Progenitor cell of endocrine pancreas (in vitro differentiated cells): ENCODE measurements at places on chromosomes 4 and X.

- peak; percentile 40 for DNase-seq
These were observed 80.7 kb upstream of the IGFBP7 start for GRCh38 chr4:57190601-57191481.

DNA sequence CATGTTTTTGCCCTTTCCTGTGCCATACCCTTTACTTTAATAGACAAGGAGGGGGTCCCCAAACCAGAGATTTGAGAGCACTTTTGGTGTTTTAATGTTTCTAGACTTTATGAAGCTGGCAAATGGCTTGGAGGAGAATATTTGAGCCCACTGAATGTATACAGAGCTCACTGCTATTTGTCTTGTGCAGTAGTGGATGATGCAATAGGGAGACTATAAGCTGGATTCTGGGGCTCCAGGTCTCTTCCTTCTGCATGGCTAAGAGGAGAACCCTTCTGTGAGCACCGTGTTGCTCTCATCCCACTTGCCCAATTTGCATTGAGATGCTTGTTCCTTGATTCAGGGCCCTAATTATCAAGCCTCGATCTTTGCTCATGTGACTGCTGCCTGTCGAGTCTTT is 8.9 kb upstream of the PUDP start:
- DNase-seq: no peak

DNA sequence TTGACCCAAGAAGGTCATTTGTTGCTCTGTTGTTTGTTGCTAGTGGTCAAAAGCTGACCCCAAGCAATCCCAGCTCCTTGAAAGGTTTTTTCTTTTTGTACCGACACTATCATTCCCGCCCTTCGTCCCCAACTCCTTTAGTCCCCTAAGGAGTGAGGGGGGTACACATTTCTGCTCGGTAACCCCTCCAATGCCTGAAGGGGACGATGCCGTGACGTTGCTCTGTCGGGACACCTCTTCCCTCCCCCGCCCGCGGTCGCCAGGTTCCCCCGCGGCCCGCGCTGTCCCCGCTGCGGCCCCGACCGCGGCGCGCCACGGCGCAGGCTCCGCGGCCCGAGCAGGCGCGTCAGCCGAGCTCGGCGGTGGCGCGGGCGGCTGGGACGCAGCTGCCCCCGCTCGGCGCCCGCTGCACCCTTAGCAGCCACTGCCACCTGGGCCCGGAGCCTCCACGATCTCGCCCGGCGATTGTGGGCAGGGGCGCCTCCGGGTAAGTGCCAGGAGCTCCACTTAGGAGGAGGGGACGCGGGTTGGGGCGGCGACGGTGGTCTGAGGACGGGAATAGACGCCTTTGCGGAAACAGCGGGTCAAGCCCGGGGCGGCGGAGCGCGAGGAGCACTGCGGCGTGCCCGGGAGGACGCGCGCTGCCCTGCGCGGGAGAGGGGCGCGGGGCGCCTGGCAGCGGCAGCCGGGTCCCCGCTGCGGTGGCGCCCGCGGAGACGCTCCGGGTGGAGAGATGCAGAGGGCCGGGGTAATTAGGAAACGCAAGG is at the start of gene GLRB:
GLRB (plus strand) TSS at position 340 of the 767 bp plus-strand sequence. CDS start 1,875 bp downstream, outside the sequence.
- peak; percentile 27 for DNase-seq

DNA sequence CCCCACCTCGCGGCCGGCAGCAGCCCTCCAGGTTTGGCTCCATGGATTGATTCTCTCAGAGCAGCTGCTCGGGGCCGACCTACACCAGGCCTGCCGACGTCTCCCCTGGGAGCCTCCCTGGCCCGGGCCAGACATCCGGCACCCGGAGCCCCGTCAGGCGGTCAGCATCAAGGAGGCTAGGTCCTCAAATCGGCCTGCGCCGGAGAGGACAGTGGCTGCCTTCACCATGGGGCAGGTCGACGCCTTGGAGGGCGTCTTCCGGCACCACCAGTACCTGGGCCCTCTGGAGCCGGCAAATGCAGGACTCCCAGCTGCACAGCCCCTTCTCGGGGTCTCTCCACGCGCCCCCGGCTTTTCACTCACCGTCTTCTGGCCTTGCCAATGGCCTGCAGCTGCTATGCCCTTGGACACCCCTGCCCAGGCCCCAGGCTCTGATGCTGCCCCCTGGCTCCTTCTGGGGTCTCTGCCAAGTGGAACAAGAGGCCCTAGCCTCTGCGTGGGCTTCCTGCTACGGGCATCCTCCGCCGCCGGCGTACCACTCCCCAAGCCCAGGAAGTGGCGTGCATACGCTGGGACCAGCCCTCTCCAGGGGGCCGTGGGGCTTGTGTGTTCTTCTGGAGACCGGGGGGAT is 341.8 kb downstream of the MAGEB5 start:
- DNase-seq: no peak

DNA sequence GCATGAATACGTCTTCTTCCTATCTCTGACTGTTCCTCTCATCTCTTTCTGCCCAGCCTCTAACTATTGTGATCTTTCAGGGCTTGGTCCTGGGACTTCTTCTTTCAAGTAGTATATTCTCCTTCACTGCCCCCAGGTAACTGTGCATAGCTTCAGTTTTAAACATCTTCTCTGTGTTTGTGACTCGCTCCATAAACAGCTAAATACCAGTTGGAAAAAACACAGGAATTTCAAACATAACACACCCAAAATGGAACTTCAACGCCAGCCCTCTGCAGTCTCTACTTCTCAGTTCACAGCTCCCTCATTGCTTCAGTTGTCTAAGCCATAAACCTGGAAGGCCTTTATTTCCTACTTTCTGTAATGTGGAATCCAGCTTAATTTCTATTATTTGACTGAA is 16.6 kb downstream of the TRIML2 start:
- no peak for DNase-seq

DNA sequence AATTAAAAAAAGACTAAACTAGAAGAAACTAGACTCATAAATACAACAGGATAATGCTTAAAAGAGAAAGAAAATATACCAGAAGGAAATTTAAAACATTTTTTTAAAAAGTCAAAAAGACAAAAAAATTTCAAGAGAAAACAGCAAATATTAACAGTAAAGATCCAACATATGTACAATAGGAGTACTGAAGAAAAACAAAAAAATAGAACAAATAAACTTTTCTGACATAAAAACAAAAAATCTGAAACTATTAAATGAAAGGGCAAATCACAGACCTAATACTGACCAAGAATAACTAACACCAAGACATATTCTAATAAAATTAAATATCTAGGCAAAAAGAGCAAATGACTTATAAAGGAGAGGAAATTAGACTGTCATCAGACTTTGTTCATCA is 11.5 kb downstream of the DNAJB14 start:
- DNase-seq: no peak

GRCh38 chr4:12658146-12658545 is 826.0 kb downstream of the RAB28 start:
- no peak for DNase-seq

- DNase-seq: no peak
These were observed 371.3 kb upstream of the INTU start for GRCh38 chr4:127261476-127261875.

GRCh38 chr4:8769645-8770517 is 101.8 kb downstream of the HMX1 start:
- no peak for DNase-seq

DNA sequence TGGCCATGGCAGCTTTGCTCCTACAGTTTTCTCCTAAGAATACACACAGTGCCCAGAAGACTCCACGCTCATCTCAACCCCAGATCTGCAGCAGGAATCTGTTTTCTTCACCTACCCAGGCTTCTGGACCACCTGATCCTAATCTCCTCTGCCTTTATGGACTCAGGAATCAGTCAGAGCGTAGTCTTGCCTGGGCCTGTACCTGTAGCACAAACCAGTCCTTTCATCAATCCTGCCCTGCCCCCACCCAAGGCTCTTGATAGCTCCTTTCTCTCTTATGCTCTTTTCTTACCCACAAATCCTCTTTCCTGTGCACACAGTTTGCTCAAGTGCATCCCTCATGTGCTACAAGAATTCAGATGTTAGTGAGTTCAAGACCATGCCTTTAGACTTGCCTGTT is 89.7 kb downstream of the ZNF718 start:
- DNase-seq: no peak

DNA sequence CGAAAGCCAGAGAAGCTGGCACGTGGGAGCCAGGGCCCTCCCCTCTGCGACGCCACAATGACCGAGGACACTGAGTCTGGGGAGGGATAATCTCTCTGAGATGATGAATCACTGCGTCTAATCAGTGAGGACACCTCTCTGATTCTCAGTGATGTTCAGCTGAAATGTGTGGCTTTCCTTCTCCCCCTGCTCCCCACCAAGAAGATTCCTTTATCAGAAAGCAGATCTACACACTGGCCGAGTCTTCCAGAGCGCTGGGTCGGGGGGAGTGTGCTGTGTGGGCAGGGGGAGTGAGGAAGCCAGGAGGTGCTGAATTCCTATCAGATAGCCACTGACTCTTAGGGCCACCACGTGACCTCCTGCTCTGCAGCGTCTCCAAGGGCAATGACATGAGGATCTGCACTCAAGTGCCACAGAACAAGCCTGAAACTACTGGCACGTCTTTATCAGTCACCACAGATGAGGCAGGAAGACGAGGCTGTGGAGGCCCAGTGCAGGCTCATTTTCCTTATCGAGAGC is 89.2 kb downstream of the GATB start:
- no peak for DNase-seq

DNA sequence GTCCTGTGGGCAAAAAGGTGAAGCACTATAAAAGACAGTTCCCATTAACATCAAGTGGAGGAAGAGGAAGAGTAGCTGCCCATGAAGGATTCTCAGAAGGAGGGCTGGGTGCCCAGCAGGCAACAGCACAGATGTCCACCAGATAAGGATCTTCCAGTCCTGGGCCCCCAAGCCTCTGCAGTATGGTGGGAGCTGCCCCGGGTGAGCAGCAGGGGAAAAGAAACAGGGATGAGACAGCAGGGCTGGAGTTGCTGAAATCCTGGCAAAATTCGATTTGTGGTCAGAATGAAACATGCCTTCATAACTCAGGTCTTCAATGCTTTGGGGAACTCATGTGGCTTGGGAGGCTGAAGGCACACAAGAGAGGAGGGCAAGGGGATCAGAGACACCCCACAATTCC is 94.6 kb downstream of the RASL11B start:
- no peak for DNase-seq

DNA sequence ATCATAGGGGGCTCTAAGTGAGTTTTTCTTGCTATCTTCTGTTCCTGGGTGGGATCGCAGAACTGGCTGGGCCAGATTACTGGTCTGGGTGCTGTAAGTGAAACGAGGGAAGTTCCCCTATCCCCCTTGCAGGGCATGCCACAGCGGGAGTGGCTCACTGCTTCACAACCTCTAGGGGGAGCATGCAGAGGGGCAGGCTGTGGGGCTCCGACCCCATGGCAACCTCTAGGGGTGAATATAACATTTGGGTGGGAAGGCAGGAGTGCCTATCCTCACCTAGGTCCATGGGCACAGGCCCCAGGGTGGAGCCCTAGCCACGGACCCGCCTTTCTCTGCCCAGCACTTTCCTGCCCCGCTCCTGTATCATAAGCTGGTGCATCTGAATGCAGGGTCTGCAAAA is 1.7 kb upstream of the RRAGB start:
- DNase-seq: no peak

DNA sequence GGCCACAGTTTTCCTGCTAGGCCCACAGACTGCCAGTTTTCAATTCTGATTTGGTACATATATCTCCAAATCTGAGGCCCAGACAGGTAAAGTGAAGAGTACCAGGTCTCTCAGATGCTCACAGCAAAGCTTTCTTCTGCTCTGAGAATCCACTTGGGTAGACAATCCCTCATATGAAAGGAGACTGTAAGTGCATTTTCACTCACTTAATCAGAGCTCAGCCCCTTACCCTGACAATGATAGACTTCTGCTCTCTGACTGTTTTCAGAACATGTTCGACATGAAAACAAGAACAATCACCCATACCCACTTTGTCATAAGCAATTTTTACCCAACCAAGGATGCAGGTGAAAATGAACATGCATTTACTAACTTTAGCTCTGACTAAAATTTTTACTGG is 7.1 kb downstream of the GPRIN3 start:
- no peak for DNase-seq

DNA sequence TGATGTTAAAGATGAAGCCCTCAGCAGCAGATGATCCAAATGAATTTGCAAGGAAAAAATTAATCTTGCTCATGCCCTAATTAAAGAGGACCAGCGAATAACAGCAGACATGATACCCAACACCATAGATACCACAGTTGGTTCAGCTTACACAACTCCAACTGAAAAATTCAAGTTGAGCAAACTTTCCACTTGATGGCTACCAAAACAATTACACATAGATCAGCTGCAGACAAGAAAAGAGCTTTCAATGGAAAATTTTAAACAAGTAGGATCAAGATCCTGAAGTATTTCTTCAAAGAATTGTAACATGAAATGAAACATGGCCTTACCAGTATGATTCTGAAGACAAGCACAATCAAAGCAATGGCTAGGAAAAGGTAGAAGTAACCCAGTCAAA is 90.0 kb downstream of the KLHL13 start:
- no peak for DNase-seq

DNA sequence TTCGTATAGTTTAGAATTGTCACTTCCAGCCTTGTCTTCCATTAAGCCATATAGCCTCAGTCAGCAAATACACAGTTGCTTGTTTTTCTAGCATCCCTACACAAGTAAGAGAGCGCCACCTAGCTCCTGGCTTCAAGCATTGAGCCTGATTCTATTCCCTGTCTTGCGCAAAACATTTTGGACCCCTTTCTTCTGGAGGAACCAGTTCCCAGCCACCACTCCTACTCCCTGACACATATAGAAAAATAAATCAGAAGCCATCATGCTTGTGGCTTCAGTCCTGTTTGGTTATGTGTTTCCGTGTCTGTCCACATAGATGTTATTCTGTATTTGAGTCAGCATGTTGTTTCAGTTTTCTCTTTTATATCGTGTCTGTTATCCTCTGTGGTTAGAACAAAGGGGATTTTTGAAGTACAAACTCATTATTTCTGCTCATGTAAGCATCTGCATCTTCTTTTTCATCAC is 59.9 kb downstream of the GK start:
- peak; percentile 35 for DNase-seq

- DNase-seq: no peak
These were observed 603.7 kb downstream of the GRXCR1 start for GRCh38 chr4:43496188-43496587.

DNA sequence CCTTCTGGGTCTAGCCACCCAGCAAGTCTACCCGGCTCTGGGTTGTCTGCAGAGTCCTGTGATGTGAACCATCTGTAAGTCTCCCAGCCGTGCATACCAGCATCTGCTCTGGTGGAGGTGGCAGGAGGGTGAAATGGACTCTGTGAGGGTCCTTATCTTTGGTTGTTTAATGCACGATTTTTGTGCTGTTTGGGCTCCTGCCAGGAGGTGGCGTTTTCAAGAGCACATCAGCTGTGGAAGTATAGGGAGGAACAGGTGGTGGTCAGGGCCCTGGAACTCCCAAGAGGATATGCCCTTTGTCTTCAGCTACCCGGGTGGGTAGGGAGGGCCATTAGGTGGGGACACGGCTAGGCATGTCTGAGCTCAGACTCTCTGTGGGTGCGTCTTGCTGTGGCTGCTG is 66.5 kb upstream of the ZFP42 start:
- DNase-seq: no peak

- no peak for DNase-seq
These were observed 8.0 kb downstream of the OPRPN start for GRCh38 chr4:70405765-70406164.
